ENCODE measurements at places on chromosomes 7 and 10.

DNA sequence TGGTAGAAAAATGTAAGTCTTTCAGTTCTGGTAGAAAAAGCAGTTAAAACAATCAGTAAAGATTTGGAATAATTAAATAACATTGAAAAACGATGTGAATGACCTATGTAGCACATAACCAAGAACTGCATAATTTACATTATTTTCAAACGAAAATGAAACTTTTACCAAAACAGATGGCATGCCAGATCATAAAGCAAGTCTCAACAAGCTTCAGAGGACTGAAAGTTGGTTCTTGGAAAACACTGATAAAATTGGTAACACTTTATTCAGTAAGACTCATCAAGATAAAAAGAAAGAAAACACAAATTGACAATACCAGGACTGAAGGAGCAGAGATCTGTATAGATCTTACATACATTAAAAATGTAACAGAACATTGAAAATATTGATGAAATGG is 92.8 kb downstream of the VIPR2 start:
- no peak for DNase-seq

GRCh38 chr10:21292763-21293517 is 232.5 kb downstream of the SKIDA1 start:
- DNase-seq = no peak

GRCh38 chr7:25765110-25765655 is 386.8 kb upstream of the NFE2L3 start:
- no peak for DNase-seq

DNA sequence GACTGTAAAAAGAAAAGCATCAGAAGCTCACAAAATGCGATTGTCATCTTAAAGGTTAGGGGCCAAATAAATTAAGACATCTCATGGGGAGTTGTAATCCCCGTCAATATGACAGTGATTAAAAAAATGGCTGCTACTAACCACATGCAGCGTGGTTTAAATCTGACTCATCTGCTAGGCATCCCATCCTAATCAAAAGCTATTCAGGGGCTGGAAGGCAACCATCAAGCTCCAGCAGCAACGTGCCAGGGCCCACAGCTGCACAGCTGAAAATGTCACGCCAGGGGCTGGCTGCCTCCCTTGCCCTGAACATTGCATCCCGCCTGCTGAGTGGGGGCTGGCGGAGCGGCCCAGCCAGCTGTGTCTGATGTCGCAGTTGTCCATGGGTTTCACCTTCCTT is 66.3 kb upstream of the FRMD4A start:
- DNase-seq = no peak

GRCh38 chr10:114837690-114838089 is 16.1 kb downstream of the FHIP2A start:
- DNase-seq = no peak
